ENCODE measurements at places on chromosomes 5 and 9.
A peak's percentile ranks its signal among the peaks of the same experiment; 100 is the strongest.

DNA sequence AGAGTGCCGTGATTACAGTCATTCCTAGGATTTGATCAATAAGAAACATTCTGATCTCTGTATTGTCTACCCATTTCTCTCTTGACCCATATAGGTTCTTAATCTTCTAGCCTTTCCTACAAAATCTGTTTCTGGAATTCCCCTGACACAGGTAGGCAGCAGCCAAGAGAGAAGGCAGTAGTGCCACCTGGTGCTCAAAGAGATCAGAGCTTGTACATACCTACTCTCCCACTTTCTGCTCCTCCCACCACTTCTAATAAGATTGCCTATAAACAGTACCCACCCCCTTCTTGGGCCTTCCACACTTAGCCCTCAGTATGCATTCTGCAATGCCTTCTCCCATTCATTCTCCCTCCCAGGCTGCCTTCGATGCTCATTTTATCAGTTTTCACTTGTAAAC, 117.4 kb upstream of the RORB start:
- no peak for DNase-seq

DNA sequence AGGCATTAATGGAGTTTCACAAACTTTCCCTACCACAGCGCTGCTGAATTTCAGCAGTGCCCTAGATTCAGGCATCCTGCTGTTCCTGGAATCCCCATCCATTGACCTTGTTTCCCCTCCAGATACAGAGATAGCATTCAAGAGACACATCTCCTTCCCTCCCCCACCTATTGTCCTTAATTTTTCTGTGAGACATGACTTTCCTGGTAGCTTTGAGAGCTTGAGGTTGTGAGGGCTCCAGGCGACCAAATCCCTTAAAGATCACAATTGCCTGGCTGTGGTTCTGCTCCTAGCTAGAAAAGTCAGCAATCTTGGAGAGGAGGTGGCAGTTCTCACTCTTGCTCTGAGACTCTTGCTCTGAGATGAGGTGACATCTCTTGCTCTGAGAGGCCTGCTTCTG, 48.0 kb downstream of the PRR16 start:
- DNase-seq: no peak

- no peak for DNase-seq
Measured at GRCh38 chr9:79858508-79858907, 286.7 kb downstream of the TLE4 start.

DNA sequence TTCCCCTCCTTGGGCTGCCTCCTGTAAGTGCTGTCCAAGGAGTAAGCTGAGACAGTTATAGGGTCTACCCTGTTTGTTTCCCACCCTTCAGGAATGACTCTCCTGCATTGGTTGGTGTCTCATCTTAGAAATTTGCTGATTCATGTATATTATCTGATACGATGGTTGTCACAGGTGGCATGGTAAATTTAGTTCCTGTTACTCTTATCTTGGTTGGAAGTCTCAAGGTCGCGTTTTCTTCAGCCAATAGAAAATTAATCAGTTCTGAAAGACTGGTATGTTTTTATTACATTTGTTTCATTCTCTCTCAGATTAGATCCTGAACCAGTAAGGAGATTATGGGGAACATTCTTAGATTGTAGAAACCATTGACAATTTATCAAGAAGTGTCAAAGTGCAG, 42.7 kb downstream of the SCGB3A1 start:
- DNase-seq: no peak

GRCh38 chr5:98614341-98614740, 159.1 kb upstream of the RGMB start:
- DNase-seq: no peak

DNA sequence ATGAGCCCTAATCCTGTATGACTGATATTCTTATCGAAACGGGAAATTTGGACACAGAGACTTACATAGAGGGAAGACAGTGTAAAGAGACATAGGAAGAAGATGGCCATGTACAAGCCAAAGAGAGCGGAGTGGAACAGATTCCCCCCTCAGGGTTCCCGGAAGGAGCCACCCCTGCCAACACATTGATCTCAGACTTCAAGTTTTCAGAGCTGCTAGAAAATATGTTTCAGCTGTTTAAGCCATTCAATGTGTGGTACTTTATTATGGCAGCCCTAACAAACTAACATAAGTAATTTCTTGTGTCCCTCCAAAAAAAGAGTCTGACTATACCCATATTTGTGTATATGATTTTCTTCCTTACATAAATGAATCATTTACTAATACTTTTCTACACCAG, 128.0 kb upstream of the STC2 start:
- DNase-seq: no peak

DNA sequence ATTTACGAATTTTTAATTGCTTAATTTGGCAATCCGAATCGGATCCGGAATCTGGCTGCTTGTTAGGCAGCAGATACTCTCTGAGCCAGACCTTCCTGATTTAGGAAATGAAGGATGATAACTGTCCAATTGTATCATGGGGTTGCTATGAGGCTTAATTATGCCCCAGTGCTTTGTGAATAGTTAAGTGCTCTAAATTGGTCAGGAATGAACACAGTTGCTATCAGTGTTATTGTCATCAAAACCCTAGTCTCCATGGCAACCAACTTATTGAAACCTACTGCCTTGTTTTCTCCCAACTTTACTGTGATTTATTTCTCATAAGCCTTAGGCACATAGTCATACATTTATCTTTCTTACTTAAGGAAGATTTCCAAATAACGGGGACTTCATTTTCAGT, 47.9 kb downstream of the MAMDC2 start:
- no peak for DNase-seq

DNA sequence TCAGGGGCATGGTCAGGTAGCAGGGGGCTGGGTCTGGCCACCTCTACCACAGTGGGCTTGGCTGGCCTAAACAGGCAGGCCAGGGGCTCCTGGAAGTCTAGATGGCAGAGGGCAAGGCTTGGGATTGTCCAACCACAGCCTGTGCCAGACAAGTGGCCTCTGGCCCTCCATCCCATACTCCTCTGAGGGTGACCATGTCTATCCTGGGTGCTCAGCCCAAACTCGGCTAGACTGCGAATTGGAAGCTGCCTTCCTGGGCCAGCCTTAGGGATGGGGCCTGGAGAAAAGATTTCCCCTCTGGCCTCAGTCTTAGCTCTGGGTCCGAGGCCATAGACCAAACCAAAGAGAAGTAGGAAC, 110.5 kb downstream of the PHF2 start:
- no peak for DNase-seq

DNA sequence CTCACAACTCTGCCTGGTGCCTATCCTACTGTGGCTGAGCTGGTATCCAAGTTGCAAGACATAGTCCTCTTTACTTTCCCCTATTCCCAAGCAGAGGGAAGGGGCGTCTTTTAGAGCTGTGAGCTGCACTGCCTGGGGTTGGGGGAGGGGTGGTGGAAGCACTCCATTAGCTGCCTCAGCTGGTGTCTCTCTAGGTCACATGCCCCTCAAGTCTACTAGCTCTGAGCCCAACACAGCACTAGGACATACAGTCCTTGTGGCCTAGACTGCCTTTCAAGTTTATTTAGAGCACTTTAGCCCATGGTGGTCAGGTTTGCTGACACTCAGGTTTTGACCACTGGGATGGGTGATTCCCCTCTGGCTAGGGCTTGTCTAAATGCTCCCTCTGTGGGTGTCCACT, 54.7 kb downstream of the SREK1 start:
- DNase-seq: no peak

DNA sequence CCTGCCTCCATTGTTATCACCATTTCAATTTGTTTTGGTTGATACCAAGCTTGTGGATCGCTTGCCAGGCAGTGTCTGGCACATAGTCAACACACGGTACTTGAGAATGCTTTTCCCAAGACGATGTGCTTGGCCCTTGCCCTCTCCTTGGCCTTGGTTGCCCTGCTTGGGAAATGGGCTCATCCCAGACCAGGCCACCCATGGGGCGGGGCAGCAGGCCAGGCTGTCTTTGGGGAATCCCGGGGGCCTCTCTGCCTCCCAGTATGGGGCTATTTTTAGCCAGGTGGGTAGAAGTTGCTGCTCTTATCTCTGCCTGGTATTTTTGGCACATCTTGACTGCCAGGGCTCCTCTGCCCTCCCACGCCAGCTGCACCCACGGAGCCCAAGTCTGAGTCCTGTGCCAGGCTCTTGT, 49.9 kb downstream of the LMX1B start:
- DNase-seq: no peak

GRCh38 chr5:171989946-171990712, 16.3 kb downstream of the FBXW11 start:
- DNase-seq: no peak

DNA sequence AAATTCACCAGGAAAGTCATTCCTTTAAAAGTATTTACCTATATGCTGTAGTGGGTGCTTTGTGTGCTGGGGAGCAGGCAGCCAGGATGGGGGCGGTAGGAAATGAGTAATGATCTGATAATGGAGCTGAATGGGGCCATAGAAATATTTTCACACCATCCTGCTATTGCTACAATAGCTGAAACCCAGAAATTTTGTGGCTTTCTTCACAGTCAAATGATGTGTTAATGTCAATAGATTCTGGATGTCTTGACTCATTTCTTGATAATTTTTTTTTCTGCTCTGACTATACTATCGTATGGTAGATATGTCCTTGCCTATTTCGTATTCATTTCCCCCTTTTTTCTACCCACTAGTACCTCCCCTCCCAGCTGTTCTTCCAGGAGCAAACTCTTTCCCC, 59.5 kb downstream of the RORB start:
- DNase-seq: no peak

DNA sequence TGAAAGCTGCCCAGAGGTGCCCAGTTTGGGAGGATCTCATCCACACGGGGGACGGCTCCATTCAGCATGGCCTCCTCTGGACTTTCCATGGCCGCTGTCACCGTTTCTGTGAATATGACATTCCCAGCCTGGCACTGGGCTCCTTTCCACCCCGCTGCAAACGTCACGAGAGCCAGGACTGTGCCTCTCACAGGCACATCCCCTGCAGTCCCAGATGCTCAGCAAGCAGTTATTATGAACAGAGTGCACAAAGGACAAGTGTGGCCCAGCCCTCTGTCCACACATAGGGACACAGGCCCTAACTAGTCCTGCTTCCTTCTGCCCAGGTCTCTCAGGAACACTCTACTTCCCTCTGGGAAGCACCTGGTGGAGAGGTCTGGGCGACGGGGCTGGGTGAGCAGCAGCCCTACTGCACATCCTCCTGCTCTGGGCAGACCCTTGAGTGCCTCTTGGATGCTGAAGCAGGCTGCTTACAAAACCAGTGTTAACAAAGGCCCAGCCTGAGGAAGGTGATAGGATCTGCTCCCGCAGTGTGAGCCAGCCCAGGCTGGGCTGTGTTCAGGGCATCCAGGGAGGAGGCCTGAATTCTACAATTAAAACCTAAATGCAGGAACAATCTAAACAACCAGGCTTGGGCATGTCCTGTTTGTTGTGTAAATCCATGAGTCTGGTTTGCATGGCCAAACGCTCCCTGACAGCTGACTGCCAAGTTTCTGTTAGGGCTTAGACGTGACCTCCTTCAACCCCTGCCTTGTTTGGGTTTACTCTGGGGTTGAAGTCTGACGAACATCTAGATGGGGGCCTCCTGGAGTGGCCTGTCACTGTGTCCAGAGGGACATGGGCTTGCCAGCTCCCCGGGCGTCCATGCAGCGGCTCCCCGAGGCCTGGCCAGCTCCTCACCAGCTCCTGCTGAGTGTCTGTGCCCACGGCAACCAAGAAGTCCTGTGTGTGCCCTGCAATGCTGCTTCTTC, 269.8 kb downstream of the GADD45G start:
- peak; percentile 55 for DNase-seq

GRCh38 chr9:26034786-26035185, 356.5 kb upstream of the TUSC1 start:
- DNase-seq: no peak

- no peak for DNase-seq
Measured at GRCh38 chr9:90189306-90189705, 453.3 kb downstream of the DIRAS2 start.

- DNase-seq: no peak
Measured at GRCh38 chr5:1709171-1709803, 90.3 kb downstream of the MRPL36 start.

GRCh38 chr5:2306711-2307110, 424.0 kb upstream of the IRX4 start:
- no peak for DNase-seq

DNA sequence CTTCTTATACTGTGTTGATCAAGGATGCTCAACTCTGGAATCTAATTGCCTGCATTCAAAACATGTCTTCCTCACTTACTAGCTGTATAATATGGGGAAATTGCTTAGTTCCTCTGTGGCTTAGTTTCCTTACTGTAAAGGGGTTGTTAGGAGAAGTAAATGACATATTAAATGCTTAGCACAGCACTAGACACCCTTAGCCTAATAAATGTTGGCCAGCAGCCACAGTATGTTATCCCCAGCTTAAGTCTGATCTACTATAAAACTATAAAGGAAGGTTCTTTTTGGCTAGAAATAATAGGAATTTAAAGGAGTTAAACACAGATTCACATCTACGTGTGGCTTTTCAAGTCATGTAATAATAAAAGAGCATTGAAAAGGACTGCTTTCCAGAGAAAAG, 232.4 kb downstream of the PCSK1 start:
- DNase-seq: no peak

- peak; percentile 71 for DNase-seq
Measured at GRCh38 chr9:98807070-98807813, at the start of gene GALNT12. GALNT12 (plus strand) TSS chr9:98807670; CDS start chr9:98807699, 29 bp downstream.

- DNase-seq: no peak
Measured at GRCh38 chr9:121817476-121817875, 166.0 kb downstream of the DAB2IP start.

DNA sequence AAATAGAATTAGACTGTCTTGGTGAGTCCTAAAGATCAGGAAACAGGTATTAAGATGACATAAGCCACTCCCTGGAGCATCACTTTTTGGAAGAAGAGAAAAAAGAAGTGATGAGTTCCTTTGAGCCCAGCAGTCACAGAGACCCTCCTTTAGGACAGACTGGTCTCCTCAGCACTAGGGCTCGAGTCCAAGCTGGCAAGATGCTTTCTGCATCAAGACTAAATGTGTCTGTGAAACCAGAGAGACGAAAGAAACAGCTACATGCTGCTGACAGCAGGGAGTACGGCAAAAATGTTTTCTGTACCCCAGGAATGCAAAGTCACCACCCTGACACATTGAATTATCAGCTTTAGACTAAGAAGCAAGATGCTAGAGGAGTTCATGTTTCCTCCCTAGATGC, 184.5 kb downstream of the CRB2 start:
- no peak for DNase-seq

- DNase-seq: no peak
Measured at GRCh38 chr5:80300125-80300524, 19.7 kb upstream of the SPZ1 start.

DNA sequence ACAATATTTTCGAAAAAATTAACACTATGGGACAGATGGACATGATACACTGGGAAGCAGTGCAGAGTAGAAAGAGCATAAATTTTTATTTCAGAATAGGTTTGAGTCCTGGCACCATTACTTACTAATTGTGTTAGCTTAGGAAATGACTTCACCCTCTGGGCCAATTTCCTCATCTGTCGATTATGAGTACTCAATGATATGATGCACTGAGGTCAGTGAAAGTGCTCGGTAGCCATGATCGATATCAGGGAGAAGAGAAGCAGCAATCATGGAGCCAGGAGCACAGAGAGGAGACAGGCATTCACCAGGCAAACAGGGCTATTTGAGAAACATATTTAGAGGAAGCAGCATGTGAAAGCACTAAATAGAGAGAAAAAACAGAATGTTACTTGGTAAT, 29.4 kb downstream of the NR6A1 start:
- no peak for DNase-seq

Data from NCI-H345 (cell line).